ENCODE measurements at places on chromosomes 5 and 9.

DNA sequence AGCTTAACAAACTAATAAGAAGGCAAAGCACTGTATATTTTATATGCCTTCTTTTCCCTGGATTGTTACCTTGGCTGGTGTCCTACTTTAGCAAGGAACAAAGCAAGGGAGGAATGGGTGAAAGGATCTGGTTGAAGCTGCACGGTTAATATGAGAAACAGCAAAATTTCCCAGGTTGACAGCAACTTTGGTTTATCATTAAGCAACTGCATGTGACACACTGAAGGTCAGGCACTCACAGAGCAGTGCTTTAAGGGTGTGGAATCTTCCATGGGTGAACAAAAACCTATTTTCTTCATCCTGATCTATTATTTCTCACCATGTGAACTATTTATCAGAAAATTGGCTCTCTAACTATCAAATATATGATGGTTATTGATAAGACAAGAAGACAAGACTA lies 109.0 kb upstream of the ATP10B start:
- no peak for DNase-seq

- no peak for DNase-seq
These were observed 56.9 kb upstream of the IL7R start for GRCh38 chr5:35799753-35800152.

DNA sequence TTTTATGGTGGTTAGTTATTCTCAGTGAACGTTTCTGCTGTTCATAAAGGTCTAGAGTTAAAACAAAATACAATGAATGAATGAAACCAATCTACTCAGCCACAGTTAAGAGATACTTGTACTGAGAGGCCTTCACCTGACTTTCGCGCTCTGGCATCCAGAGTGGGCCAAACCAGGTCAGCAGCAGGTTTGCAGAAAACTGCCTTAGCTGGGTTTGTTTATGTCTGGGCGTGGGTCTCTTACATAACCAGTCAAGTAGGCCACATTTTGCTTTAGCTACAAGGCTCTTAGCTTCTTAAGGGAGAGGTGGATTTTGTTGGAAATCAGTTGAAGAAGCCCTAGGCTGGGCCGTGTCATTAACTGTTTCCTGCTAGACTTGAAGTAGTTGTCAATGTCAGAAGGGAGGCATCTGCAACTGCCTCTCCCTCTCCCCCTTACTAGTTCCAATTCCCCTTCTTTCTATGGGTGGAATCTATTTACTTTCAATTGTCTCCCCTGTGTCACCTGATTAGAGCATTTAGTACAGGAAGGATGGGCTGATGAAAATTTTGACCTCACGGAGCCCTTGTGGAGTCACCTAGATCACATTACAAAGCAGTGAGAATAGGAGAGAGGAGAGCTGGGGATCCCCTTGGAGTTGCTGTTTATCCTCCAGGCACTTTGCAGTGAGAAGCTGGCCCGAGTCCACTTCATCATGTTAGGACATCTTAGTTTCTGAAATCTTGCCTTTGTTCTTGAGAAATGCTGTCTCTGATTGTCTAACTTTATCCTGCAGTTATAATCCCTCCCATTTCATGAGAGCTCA lies 200.5 kb downstream of the ARHGEF28 start:
- no peak for DNase-seq

DNA sequence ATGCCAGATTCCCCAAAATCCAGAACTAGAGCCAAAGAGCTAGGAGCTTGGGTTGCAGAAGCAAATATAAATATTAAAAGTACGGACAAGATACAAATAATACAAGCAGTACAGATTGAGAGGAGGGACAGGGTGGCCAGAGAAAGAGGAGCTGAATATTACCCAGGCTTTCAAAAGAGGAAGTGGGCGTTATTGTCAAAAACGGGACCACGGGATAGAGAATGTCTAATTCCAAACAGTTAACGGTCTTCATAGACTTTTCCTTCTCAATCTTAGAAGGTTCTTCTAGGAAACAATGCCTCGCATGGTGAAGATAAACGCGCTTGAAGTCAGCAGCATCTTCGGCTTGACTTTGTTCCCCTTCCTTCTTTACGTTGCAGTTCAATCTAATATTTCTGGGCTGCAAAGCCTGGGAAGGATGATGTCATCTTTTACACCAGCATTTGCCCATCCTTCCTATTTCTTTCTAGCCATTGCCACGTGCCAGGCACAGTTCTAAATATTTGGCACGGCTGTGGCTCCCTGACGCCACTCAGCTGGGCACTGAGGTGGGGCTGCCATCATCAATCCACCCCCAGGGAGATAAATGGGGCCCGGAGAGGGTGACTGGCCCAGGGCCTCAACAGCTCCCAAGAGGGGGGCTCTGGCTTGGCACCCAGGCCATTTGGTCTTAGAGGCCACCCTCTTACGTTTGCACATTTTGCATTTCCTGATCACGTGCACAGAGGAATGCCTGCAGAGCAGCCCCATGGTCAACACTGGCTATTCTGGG lies 16.3 kb upstream of the OLFM1 start:
- no peak for DNase-seq

GRCh38 chr5:72107131-72107900 lies at the start of gene MAP1B:
Gene MAP1B, plus strand, starts transcription at chr5:72107475. Its CDS starts 57 bp downstream, at chr5:72107532.
- DNase-seq, result no peak

DNA sequence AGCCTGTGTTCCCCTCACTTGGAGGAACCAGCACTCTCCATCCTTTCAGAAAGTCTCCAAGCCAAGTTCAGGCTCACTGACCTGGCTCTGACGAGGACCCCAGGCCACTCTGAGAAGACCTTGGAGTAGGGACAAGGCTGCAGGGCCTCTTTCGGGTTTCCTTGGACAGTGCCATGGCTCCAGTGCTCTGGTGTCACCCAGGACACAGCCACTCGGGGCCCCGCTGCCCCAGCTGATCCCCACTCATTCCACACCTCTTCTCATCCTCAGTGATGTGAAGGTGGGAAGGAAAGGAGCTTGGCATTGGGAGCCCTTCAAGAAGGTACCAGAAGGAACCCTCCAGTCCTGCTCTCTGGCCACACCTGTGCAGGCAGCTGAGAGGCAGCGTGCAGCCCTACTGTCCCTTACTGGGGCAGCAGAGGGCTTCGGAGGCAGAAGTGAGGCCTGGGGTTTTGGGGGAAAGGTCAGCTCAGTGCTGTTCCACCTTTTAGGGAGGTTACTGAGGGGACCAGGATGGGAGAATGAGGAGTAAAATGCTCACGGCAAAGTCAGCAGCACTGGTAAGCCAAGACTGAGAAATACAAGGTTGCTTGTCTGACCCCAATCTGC lies 4.7 kb upstream of the NUP214 start:
- no peak for DNase-seq

GRCh38 chr9:78592811-78593210 lies 295.9 kb downstream of the PSAT1 start:
- DNase-seq, result no peak

- no peak for DNase-seq
These were observed 77.3 kb downstream of the GAPVD1 start for GRCh38 chr9:125338929-125339328.

GRCh38 chr5:144487207-144487606 lies 316.5 kb downstream of the KCTD16 start:
- no peak for DNase-seq

DNA sequence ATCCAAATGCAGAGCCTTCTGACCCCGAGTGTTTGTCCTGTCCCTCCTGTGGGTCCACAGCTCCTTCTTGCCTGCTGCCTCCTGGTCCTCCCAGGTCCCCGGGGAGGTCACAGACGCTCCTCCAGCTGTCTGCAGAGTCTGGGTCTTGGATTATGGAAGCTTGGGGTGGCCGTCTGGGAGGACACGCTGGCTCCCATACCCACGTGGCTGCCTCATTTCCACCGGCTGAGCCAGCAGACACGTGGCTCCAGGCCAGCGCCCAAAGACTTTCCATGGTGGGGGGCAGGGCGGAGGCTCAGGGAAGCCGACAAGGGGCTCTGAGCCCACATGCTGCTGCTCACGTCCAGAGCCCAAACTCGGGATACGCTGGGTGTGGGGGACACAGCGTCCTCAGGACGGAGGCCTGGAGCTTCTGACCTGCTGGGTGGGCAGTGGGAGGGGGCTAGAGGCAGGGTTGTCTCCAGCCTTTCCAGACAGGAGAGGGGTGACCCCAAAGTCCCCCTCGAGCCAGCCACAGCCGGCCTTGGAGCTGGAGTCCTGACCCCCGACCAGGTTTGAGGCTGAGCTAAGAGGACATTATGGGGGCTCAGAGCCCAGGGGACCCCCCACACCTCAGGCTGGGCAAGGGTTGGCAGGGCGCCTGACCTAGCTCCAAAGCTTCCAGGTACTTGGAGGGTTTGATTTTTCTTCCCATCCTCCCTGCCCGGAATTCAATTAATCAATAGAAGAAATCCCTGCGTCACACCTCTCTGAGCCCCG lies 24.2 kb upstream of the RNU6ATAC start:
- DNase-seq, result no peak

- DNase-seq, result no peak
These were observed 1.5 kb downstream of the TICAM2 start for GRCh38 chr5:115600766-115601165.

DNA sequence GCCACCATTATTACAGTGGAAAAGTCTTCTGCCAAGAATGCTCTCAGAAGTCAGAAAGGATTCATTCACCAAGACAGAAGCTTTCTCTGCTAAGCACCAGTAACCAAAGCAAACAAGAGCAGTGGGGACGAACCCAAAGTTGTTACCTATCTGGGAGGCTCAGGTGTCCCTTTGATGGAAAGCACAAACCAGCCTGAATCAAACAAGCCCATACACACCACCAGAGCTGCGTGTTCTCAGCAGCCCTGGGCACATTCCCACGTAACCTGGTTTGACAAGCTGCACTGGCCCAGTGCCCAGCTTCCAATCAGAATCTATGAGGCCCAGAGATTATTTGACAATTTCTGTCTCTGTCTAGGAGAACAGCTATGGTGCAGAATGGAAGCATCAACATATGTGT lies 252.6 kb downstream of the ACTL7B start:
- no peak for DNase-seq

- DNase-seq, result no peak
These were observed 539.1 kb downstream of the CDK5RAP2 start for GRCh38 chr9:120040896-120041295.

GRCh38 chr9:86353655-86354010 lies 577 bp downstream of the TUT7 start:
- DNase-seq, result no peak

DNA sequence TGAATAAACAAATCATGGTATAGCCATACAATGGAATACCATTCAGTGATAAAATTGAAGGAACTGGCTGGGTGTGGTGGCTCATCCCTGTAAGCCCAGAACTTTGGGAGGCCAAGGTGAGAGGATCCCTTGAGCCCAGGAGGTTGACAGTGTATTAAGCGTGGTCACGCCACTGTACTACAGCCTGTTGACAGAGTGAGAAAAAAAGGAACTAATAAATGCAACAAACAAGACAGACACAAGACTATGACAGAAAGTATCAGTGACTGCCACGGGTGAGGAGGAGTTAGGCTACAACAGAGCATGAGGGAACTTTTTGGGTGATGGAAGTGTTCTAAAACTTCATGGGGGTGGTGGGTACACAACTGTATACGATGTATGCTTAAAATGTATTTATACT lies 2.2 kb downstream of the FNIP1 start:
- no peak for DNase-seq

- DNase-seq, result no peak
These were observed 61.7 kb downstream of the DAP start for GRCh38 chr5:10699281-10699874.

DNA sequence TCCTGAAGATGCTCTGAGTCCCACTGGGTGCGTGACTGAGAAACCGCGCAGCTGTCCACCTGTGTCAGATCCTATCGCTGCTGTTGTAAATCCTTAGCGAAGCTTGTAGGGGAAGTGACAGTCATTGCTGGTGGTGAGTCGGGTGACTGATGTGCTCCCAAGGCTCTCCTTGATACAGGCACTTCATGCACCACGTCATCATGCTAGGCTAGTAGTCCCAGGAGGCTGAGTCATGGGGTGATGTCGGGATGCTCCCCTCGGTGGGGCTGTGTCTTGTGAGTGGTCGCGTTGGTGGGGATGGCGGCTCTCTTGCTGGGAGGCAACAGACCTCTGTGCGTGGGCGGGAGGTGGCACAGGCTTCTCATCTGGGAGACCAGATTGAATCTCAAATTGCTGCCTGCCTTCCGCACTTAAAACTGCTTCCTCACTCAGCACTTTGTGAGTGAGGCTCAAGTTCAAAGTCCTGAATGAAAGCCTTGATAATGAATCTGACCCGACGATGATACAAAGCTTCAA lies 84.7 kb downstream of the CSNK1A1 start:
- DNase-seq, result no peak

GRCh38 chr5:53249529-53250200 lies 140.1 kb upstream of the MOCS2 start:
- DNase-seq, result no peak

DNA sequence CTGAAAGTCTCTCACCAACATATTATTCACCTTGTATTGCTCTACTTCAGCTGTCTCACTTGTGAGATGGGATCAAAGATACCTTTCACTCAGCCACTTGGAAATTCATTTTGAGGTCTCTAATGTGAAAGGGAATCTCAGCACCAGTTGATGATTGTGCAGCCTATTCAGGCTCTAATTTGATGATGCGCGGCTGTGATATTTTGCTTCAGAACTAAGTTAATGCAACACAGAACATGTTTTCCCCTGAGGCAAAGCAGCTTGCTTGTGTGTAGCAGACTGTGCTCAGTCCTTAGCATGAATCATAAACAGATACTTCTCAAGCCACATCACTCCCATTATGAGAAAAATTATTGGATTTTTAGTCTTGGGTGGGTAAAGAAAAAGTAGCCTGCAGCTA lies 378.8 kb downstream of the OSTF1 start:
- DNase-seq, result no peak

GRCh38 chr5:89929834-89930233 lies 479.7 kb downstream of the CETN3 start:
- DNase-seq, result no peak

- no peak for DNase-seq
These were observed 44.1 kb upstream of the MROH2B start for GRCh38 chr5:41115281-41115680.

DNA sequence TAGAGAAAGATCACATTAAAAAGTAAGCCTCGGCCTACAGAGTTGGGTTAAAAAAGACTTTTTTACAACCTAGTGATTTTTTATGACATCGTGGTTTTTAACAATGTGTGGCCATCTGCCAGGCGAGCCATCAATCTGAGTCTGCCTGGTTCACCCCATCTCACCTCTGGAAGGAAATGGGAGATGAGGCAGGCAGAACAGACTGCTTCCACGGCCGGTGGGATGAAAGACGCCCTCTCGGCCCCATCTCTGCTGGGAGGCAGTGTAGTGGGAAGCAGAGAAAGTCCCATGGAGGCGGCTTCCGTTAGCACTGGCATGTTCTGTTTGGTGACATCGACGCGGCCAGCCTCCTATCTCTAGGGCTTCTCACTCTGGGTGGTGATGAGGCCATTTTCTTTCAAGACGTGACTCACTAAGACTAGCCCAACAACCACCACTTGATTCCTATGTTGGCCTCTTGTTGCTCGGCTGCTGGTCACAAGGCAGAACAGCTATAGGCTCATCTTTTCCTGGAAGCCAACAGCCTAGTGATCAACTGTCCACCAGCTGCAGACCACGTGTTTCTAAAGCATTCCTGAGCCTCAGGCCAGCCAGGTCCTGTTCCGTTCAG lies 132.4 kb upstream of the OTULINL start:
- no peak for DNase-seq

- DNase-seq, result no peak
These were observed 41.0 kb upstream of the SHC3 start for GRCh38 chr9:89219637-89220036.

- DNase-seq, result no peak
These were observed 51.0 kb upstream of the OR2K2 start for GRCh38 chr9:111381006-111381405.

GRCh38 chr5:124371111-124371706 lies 375.2 kb downstream of the ZNF608 start:
- no peak for DNase-seq

GRCh38 chr9:137148661-137149060 lies 9.7 kb downstream of the GRIN1 start:
- DNase-seq, result no peak

Data from T-helper 22 cell (primary cell).